ENCODE measurements at places on chromosomes 7 and 10.

GRCh38 chr7:16728811-16729210 is 24.7 kb upstream of the TSPAN13 start:
- DNase-seq, result no peak

- DNase-seq, result no peak
These were observed 41.6 kb upstream of the COL13A1 start for GRCh38 chr10:69760072-69760471.

GRCh38 chr7:114818501-114818900 is 103.4 kb upstream of the MDFIC start:
- DNase-seq, result no peak

- no peak for DNase-seq
These were observed 727.8 kb downstream of the GRID1 start for GRCh38 chr10:85638797-85639196.

DNA sequence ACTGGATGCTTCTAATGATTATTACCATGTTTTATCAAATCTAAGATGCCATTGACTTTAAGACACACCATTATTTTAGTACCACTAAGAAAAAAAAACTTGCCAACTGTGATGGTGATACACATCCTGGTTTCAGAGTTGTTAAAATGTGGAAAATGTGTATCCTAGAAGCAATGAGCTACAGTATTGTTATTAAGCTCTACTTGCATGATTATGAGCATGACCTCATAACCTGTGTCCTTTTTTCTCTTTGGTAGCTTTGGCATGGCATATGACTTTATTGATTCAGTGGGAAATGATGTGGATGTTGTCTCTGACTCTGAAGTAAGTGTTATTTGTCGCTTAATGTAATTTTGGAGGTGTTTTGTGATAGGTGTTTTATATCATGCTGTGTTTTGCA is 3.3 kb downstream of the EDRF1 start:
- DNase-seq, result no peak

GRCh38 chr10:31782701-31783100 is 145.9 kb downstream of the ARHGAP12 start:
- DNase-seq, result no peak

- no peak for DNase-seq
These were observed 362.5 kb downstream of the MAGI2 start for GRCh38 chr7:79091011-79091410.

GRCh38 chr10:32189400-32190084 is 133.3 kb upstream of the KIF5B start:
- no peak for DNase-seq

DNA sequence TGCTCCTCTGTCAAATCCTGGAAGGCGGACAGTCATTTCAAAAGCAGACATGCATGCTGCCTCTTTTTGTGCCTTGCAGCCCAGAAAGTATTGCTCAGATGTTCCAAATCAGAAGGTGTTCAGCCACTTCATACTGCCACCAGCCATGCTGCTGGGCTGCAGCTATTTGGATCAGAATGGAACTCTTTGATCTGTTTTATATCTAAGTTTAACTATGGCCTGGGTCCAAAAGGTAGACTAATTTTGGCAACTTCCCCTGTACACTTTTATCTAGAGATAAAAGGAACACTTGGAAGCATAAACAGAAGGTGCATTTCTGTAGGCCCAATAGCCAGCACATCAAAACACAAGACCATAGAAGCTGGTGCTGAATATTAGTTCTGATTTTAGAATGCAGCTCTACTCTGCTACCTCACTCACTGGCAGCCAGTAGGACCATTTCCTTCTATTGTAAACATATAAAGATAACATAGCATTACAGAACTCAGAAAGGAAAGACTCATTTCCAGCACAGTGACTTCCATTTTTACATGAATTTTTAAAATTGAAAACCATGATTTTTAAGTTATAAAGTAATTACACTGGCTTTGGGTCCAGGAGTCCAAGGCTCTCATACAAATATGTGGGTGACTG is 143.1 kb upstream of the CAV2 start:
- DNase-seq, result no peak

- DNase-seq, result no peak
These were observed 17.1 kb downstream of the YKT6 start for GRCh38 chr7:44217852-44218402.

GRCh38 chr10:69650589-69651261 is 20.7 kb downstream of the FAM241B start:
- DNase-seq, result no peak

- DNase-seq, result no peak
These were observed 573.2 kb downstream of the GLRX3 start for GRCh38 chr10:130709415-130709814.
